ENCODE measurements at places on chromosomes 5 and 9. TPM values are rescaled to one million over a fixed set of nuclear protein-coding genes. Genes with fewer than 3 reads are reported as not detected.

DNA sequence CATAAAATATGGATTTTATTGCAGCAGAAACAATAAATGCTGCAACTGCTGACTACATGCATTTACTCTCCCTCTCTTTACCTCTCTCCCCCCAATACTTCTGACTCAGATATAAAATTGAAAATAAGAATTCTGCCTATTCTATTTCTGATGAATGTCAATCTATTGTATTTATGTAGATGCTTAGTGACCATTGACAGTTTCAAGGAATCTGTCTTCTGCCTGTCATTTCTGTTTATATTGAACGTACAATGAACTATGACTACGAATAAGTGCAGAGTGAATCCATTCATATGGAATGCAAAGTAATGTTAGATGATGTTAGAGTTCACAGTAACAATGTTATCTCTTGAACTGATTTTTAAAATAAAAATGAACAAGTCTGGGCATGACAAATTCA lies 898 bp downstream of the CDH10 start:
- no peak for DNase-seq
- H3K27ac ChIP-seq = no peak overlapping the region
- no peaks in the 10 kb centered on the region for H3K27me3 ChIP-seq
- H3K4me1 ChIP-seq = no peaks in the 10 kb centered on the region

DNA sequence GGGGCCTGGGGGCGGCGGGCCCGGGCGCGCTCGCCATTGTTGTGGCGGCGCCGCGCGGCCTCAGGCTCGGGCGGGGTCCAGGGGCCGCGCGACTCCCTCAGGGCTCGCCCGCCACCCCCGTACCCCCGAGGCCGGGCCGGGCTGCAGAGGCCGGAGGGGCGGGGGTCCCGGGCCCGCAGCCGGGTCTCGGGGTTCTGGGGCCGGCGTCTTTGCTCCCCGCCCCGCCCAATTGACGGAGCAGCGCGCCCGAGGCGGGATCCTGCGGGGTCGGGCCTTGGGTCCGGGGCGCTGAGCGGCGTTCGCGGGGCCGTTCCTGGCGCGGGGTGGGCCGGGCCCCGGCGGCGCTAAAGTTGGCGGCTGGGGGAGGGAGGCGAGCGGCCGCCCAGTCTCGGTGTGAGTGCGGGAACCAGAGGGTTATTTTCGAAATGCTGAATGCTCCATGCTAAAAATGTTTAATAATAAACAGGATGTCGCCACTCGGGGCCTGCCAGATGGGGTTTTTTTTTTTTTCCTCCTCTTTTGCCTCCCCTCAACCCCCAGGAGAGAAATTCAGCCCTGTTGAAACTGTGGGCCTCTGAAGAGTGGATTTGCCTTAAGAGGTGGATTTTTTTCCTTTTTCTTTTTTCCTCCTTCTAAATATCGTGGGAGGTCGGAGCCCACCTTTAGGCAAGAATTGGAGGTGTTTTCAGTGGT lies 724 bp downstream of the PRRC2B start:
- H3K36me3 ChIP-seq = no peaks in the 10 kb centered on the region
- H3K4me1 ChIP-seq = peaks cover 55% of the 10 kb centered on the region
- no peaks in the 10 kb centered on the region for H3K27me3 ChIP-seq
- peak overlapping the region; percentile 77 for H3K4me3 ChIP-seq
- no peak for DNase-seq
- H3K27ac ChIP-seq = peak overlapping the region; percentile 46

Gene LURAP1L
- polyA plus RNA-seq = not detected

Gene SCGB3A2
- polyA plus RNA-seq = 9.3 TPM

DNA sequence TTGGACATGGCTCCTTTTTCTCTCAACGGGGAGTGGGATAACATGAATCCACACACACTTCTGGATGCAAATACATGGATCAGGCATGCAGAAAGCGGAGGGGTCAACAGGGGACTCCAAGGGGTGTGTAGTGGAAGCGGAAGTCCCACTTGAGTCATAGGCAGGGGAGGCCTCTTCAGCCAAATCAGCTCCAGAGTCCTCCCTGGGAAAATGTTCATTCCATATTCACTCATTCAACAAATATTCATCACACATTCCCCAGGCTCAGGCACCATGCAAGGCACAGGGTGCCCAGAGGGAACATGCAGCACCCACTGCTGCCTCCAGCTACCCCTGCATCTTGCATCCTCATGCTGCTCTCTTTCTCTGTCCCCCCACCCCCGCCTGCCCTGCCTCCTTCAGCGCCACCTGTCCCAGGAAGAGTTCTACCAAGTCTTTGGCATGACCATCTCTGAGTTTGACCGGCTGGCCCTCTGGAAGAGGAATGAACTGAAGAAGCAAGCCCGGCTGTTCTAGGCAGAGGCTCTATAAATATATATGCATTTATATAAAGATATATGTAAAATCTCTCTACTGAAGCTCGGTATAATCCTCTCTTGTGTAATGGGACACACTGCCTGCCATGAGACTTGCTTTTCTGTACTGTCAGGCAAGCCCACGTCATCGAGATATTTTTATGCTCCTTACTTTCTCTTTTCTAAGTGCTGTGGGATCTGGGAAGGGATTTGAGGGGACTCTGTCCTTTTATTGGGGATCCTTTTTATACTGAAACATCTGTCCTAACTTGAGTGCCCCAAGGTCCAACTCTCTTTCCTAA lies 13.6 kb upstream of the AFAP1L1 start:
- H3K27ac ChIP-seq = no peak overlapping the region
- no peak overlapping the region for H3K4me3 ChIP-seq
- H3K27me3 ChIP-seq = no peaks in the 10 kb centered on the region
- no peaks in the 10 kb centered on the region for H3K36me3 ChIP-seq

- no peak for DNase-seq
- H3K27me3 ChIP-seq = no peaks in the 10 kb centered on the region
- no peak overlapping the region for H3K4me3 ChIP-seq
- H3K27ac ChIP-seq = no peak overlapping the region
- H3K4me1 ChIP-seq = no peaks in the 10 kb centered on the region
- H3K36me3 ChIP-seq = no peaks in the 10 kb centered on the region
Measured at GRCh38 chr9:115291841-115292240, 173.9 kb upstream of the TNC start.

DNA sequence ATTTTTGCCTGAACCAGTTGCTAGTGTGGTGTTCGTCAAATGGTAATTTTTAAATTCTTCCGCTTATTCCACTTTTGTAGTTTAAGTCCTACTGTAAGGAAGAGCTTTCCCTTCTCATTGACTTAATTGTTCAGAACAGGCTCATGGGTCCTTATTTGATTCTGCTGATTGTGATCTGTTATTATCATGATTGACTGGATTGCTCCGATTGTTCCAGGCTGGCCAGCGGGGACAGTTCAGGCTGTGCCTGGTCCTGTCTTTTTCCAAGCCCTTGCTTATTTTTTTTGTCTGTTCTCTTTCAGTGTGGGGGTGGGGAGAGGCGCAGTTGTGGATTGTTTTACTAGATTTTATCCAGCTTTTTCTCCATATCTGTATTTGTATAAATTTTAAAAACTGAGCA lies 52.4 kb downstream of the TRIO start:
- H3K4me3 ChIP-seq = no peak overlapping the region
- DNase-seq = no peak
- peaks cover 7% of the 10 kb centered on the region for H3K4me1 ChIP-seq
- H3K36me3 ChIP-seq = no peaks in the 10 kb centered on the region

GRCh38 chr5:131068076-131068475 lies 97.0 kb downstream of the HINT1 start:
- H3K4me3 ChIP-seq = no peak overlapping the region
- H3K27me3 ChIP-seq = no peaks in the 10 kb centered on the region
- peak overlapping the region; percentile 78 for H3K27ac ChIP-seq
- peaks cover 52% of the 10 kb centered on the region for H3K4me1 ChIP-seq
- no peak for DNase-seq

Gene TNFAIP8
- 47.0 TPM for polyA plus RNA-seq

Gene WDR38
- polyA plus RNA-seq = not detected

DNA sequence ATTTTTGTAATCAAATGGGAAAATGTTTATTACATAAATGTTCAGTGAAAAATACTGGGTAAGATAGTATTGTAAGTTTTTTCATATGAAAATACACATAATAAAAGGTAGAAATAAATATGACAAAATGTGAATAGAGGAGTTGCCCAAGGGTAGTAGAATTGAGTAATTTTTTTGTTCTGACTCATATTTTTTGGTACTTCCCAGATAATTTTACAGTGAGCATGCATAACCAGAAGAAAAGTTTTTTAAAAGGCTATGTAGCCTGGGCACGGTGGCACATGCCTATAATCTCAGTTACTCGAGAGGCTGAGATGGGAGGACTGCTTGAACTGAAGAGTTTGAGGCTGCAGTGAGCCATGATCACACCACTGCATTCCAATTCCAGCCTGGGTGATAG lies 116.9 kb downstream of the PIP5K1B start:
- no peaks in the 10 kb centered on the region for H3K27me3 ChIP-seq
- H3K4me1 ChIP-seq = peaks cover 4% of the 10 kb centered on the region
- DNase-seq = peak; percentile 31

Gene FOXD4L4
- not detected for polyA plus RNA-seq

Gene PTPRD
- not detected for polyA plus RNA-seq

DNA sequence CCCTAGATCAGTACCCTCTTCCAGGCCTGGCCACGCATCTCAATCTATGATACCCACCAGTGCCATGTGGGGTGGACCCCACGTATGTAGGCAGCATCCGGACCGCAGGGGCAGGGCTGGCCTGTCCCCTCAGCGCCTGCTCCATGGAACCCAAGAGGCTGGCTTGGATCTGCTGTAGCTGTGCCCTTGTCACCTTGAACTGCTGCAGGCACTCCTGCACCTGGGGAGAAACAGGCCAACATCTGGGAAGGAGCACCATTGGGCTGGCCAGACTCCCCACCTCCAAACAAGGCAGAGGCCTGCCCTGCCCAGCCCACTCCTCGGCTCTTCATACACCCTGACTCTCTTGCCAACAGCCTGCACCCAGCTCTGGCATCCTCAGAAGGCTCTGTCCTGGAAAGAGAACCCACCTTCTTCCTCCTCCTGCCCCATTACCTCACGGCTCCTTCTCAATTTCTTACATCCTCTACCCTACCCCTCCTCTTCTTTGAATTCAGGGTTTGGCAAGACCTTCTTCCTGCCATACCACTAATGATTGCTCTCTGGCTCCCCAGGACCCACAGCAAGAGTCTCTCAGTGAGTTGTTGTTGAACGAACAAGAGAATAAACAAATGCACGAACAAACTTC lies 7.7 kb downstream of the HK3 start:
- no peak overlapping the region for H3K27ac ChIP-seq
- H3K27me3 ChIP-seq = no peaks in the 10 kb centered on the region
- peaks cover 60% of the 10 kb centered on the region for H3K4me1 ChIP-seq
- H3K36me3 ChIP-seq = peaks cover 79% of the 10 kb centered on the region
- no peak overlapping the region for H3K4me3 ChIP-seq

DNA sequence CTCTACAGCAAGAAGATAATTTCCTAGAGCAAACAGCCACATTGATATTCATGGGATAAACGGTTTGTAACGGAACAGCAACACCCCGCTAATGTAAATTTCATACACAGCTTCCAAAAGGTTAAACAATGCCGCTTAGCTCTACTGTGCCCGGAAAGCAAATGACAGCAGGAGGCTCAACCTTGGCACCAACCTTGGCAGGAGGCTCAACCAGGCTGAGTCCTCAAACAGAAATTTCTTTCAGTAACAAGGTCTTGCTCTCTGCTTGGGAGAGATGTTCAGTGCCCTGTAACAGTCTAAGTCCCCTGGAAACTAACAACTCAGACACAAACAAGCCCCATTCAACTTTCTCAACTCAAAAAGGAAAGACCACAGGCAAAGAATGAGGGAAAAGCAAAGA lies 11.1 kb upstream of the PPP1R2B start:
- H3K4me1 ChIP-seq = no peaks in the 10 kb centered on the region
- no peak overlapping the region for H3K27ac ChIP-seq
- H3K4me3 ChIP-seq = no peak overlapping the region
- no peaks in the 10 kb centered on the region for H3K36me3 ChIP-seq
- no peak for DNase-seq
- H3K27me3 ChIP-seq = no peaks in the 10 kb centered on the region

DNA sequence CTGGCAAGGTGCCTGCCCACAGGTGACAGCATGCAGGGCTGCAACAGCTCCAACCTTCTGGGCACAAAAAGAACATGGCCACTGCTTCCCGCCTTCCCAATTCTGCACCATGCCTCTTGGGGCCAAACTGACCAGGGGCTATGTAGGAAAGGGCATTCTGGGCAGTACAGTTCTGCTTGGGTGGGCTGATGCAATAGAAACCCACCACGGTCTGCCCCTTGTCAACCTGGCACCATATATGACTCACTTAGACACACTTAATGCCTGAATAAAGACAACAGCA lies 40.2 kb upstream of the FCN1 start:
- H3K27me3 ChIP-seq = peaks cover 6% of the 10 kb centered on the region
- no peak for DNase-seq
- H3K4me1 ChIP-seq = peaks cover 14% of the 10 kb centered on the region
- H3K4me3 ChIP-seq = no peak overlapping the region
